AG10803 (cell line): ENCODE measurements at places on chromosomes 11 and 22.
A peak's percentile ranks its signal among the peaks of the same experiment; 100 is the strongest.

DNA sequence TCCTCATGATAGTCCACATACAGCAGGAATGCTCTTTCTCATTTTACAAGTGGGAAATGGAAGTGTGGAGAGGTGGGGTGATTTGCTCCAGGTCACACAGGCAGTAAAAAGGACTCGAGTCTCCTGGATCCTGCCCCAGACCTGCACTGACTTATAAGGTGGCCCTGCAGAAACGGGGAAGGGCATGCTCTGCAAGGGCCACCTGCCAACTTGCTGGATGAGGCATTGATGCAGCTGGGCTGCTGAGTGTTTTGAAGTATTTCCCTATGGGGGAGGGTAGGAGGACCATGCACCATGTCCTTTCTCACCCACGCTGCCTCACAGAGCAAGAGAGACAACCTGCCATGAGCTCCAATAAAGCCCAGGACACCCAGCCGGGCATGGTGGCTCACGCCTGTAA, 36.9 kb downstream of the OR6Q1 start:
- DNase-seq = no peak

DNA sequence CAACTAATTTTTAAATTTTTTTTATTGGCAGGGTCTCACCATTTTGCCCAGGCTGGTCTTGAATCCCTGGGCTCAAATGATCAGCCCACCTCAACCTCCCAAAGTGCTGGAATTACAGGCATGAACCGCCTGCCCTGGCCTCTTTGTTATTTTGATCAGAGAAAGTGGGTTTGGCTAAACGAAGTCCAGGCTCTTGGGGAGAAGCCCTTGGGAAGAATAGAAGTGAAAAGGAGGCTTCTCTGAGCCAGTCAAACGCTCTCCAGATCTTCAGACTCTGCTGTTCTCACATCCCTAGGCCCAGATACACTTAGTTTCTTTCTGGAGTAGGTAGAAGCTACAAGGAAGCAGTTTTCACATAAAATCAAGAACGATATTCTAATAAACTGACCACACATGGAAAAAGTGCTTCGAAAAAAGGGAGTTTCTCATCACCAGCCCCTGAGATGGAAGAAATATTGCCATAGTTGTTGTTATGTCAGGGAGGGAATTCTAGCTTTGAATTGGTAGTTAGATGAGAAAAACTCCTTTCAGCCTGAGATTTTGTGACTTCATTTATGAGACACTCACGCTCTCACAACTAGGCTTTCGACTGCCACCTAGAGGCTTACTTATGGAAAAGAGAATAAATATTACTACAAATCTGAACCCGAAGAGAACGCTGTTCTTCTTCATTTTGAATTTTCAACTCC, 41.7 kb upstream of the AQP11 start:
- DNase-seq = peak; percentile 72

GRCh38 chr11:75325713-75326438, 25.6 kb downstream of the ARRB1 start:
- DNase-seq = peak; percentile 84

- peak; percentile 100 for DNase-seq
These were observed 1.8 kb downstream of the CDC42EP2 start for GRCh38 chr11:65316227-65317024.

GRCh38 chr11:125264100-125265022, 99.8 kb downstream of the PKNOX2 start:
- DNase-seq = no peak

- DNase-seq = no peak
These were observed 11.3 kb upstream of the TH start for GRCh38 chr11:2182692-2183474.

DNA sequence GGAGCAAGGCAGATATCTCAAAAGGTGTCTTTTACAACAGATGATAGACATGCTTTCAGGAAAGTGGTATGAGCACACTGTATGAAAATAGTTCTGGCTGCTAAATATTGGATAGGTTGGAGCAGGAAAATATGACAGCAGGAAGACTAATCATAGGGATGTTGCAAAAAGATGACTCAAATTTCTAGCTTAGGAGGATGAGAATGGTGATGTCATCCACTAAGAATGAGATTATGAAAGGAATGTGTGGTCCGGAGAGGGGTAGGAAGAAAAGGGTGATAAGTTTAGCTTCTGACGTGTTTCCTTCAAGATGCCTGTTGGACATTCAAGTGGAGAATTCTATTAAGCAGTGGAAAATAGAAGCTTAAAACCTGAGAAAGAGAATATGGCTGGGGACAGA, 46.4 kb downstream of the RCN1 start:
- DNase-seq = peak; percentile 96

GRCh38 chr11:45461514-45461913, 175.4 kb upstream of the SYT13 start:
- DNase-seq = no peak

DNA sequence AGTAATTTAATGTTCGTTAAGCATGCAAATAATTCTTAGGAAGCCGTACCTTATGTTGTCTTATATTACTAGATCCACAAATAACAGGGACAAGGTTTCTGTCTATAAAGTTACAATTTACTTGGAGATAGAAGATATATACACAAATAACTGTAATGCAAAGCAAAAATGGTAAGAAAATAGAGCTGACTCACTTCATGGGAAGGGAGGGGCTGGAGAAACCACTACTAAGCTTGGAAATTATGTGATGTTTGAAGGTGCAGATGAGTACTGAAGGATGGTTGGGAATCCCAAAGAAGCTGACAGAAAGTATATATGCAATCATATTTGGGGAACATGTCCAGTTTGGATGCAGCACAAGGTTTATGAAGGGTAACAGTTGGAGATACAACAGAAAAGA, 4.0 kb downstream of the NPAT start:
- no peak for DNase-seq

- DNase-seq = no peak
These were observed 54.7 kb downstream of the ETS1 start for GRCh38 chr11:128532572-128533091.

- DNase-seq = no peak
These were observed 70.8 kb downstream of the TBC1D22A start for GRCh38 chr22:46833228-46833627.
